SJSA1 (cell line): ENCODE measurements at places on chromosomes 13 and 19. TPM values are rescaled to one million over a fixed set of nuclear protein-coding genes. Genes with fewer than 3 reads are reported as not detected.

DNA sequence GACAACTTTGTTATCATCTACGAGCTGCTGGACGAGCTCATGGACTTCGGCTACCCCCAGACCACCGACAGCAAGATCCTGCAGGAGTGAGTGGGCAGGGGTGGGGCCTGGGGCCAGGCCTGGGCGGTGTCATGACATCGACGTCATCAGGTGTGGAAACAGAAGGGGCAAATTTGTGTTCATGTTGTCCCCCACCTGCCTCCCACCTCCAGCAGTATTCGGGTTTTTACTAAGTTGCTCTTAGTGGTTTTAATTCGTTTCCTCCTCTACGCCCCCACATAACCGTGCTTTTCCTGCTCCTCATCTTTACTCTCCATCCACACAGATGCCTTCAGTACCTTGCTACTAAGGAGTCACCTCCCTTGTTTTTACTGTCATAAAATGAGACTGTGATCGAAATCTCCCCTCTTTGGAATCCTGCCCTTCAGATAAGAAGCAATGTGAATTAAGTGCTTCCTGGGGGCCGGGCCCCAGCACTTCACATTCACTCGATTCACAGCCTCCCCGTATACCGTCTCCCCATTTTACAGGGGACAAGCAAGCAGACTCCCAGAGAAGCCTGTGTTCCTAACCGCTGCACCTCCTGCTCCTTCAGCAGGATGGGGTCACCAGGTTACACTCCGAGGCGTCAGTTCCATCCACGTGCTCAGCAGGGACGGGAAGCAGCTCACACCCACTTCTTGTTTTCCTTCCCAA lies 10.5 kb downstream of the AP1M1 start:
- DNase-seq: no peak
- H3K4me1 ChIP-seq: no peaks in the 10 kb centered on the region
- H3K27ac ChIP-seq: no peak overlapping the region
- H3K4me3 ChIP-seq: no peak overlapping the region
- H3K36me3 ChIP-seq: peaks cover 99% of the 10 kb centered on the region

GRCh38 chr19:12521996-12522395 lies 29.3 kb downstream of the ZNF564 start:
- H3K27ac ChIP-seq: no peak overlapping the region
- H3K36me3 ChIP-seq: peaks cover 31% of the 10 kb centered on the region
- no peak for DNase-seq

APOE gene
- total RNA-seq: 1.7 TPM in 2 replicates

- no peaks in the 10 kb centered on the region for H3K36me3 ChIP-seq
- H3K27ac ChIP-seq: no peak overlapping the region
- no peaks in the 10 kb centered on the region; the same call in none of the 2 replicates for H3K27me3 ChIP-seq
- H3K4me1 ChIP-seq: no peaks in the 10 kb centered on the region
These were observed 4.0 kb upstream of the SIGLEC8 start for GRCh38 chr19:51462276-51462675.

PSG3 gene
- total RNA-seq: not detected in 2 replicates

DNA sequence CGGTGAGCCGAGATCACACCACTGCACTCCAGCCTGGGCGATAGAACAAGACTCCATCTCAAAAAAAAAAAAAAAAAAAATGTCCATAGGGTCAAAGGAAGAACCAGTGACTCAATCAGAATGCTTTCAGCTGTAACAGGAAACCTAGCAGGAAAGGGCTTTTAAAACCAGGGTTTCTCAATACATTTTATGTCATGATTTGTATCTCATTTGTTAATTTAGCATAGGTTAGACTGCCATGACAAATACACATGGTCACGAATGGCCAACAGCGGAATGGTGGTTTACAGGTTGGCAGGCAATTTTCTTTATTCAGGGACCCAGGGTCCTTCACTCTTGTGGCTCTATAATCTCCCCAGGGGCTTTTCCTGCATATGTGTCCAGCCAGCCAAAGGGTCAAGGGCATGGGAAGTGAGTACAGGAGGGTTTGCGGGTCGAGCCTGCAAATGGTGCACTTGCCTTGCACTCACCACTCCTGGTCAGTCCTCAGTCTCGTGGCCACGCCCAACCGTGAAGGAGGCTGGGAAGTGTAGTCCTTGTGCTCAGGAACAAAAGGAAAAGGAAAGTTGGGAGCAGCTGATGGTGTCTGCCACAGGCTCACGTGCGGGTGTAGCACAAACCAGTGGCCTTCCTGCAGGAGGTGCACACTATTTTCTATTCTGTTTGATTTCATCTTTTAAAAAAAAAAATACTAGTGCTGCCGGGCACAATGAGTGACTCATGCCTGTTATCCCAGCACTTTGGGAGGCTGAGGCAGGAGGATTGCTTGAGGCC lies 14.8 kb downstream of the DHX34 start:
- peaks cover 65% of the 10 kb centered on the region for H3K36me3 ChIP-seq
- H3K4me3 ChIP-seq: no peak overlapping the region
- H3K27ac ChIP-seq: no peak overlapping the region

DNA sequence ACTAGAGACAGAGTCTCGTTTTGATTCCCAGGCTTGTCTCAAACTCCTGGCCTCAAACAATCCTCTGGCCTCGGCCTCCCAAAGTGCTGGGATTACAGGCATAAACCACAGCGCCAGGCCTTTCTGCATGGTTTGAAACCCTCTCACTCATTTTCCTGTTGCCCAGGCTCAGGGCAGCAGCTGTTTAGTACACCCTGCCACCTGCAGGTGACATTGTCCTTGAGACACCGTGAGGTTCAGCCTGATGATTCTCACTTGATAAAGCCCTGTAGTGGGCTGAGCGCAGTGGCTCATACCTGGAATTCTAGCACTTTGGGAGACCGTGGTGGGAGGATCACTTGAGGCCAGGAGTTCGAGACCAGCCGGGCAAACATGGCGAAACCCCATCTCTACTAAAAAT lies 12.5 kb downstream of the IL12RB1 start:
- no peak overlapping the region for H3K27ac ChIP-seq
- no peak overlapping the region for H3K4me3 ChIP-seq
- H3K4me1 ChIP-seq: no peaks in the 10 kb centered on the region
- no peak for DNase-seq
